Stimulated activated CD4-positive, alpha-beta T cell treated with anti-CD3 and anti-CD28 coated beads, Interleukin-4, amount 100 ng/mL, for 1 hour (primary cell): ENCODE measurements at places on chromosomes 1 and 21.

GRCh38 chr1:161726473-161727255 is 5.3 kb downstream of the FCRLB start:
- peak; percentile 64 for DNase-seq

DNA sequence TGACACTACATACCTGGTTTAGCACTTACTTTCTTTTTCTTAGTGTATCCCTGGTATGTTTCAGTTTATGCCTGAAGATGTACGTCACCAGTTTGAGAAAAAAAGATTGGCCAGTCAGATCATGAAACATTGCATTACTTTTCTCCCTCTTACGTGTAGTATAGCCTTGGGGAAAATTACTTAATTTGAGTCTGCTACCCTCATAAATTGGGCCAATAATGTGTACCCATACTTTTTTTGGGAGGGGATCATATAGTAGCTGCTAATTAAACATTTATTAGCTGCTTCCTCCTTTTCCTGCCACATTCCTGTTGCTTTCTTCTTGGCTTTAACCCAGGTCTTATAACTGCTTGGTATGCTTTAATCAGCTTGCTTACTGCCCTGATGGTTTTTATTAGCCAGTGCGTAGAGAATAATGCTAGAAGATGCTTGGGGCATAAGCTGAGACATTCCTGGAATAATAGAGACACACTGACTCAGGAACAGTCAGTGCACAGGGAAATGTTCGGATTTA is 32.1 kb downstream of the RABGAP1L start:
- DNase-seq = no peak

GRCh38 chr1:212364985-212365384 is 49.7 kb downstream of the PACC1 start:
- DNase-seq = no peak

DNA sequence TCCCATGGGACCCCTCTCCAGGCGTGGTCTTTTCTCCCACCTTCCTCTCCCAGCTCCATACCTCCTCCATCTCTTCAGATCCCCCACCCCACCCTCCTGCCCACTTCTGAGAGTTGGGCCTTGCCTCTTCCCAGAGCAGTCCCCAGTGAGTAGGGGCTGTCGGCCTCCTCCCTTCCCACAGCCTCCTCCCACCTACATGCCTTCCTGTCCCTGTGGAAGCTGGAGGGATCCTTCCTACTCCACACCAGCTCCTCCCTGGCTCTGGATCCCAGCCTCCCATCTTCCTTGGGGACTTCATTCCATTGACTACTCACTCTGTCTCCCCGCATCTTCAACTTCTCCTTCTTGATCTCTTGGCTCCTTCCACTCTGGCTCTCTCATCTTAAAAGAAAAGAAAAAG is 24.9 kb downstream of the KCNQ4 start:
- DNase-seq = no peak

DNA sequence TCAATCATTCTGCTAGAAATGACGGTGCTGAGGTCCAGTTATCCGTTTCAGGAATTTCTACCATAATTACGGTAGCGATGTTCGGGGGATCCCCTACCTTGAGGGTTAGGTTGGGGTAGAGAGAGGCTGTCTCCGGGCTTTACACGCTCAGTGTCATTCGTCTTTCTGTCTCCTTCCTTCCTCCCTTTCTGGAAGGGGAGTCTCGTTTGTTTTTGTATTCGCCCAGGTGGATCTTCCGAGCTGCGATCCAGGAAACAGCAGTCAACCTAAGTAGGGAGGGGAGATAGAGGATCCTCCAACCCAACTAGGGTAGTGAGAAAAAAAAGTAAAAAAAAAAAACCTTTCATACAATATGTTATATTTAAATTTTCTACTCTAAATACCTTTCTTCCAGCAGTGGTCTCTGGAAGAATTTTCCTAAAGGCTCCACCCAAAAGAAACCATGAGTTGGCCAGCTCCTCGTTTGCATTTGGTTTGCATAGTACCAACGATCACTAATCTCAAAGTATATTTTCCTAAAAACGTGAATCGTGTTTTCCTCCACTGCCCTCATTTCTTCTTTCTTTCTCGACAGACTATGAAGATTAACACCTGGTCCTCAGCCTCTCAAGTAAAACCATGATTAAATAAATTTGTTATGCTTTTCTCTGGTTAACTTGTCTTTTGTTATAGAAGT is 611 bp upstream of the PIK3C2B start:
- no peak for DNase-seq

DNA sequence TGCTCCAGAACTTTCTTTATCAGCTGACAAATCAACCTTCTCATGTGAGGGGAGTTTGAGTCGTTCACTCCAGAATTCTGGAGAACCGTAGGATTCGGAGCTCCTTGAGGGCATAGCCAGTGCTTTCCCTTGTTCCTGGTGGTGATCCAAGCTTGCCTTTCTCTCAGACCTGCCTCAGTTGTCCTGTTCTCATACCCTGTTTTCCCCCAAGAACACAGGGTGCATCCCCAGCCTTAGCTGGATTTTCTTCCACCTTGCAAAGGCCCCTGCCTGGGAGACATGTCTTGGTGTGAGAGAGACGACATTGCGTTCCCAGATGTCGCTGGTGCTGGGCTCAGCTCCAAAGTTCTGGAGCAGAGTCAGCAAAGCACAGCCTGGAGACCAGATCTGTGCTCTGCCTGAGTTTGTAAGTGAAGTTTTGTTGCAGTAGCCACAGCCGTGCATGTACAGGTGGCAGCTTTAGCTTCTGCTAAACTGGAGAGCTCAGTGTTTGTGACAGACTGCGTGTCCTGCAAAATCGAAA is 40.0 kb downstream of the ABCG1 start:
- no peak for DNase-seq

DNA sequence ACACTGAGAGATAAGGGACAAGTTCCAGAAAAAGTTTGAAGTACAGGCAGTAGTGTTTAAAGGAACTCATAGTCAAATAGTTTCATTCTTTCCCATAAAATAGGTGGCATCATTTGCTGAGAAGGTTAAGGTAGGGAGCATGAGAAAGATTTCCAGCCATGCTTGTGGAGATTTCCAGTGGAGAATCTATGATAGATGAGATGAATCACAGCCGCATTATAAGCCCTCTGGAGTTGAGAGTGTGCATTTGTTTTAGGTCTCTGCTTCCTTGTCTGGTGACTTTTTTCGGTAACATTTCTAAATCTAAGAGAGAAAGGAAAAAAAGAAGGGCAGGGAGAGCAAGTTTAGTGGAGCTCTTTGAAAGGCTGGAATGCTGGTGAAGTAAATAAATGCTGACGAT is 108.7 kb downstream of the DISP1 start:
- DNase-seq = no peak

GRCh38 chr1:11804666-11805421 is 920 bp downstream of the MTHFR start:
- DNase-seq = peak; percentile 37

GRCh38 chr1:164689672-164690511 is 130.9 kb downstream of the PBX1 start:
- DNase-seq = no peak

DNA sequence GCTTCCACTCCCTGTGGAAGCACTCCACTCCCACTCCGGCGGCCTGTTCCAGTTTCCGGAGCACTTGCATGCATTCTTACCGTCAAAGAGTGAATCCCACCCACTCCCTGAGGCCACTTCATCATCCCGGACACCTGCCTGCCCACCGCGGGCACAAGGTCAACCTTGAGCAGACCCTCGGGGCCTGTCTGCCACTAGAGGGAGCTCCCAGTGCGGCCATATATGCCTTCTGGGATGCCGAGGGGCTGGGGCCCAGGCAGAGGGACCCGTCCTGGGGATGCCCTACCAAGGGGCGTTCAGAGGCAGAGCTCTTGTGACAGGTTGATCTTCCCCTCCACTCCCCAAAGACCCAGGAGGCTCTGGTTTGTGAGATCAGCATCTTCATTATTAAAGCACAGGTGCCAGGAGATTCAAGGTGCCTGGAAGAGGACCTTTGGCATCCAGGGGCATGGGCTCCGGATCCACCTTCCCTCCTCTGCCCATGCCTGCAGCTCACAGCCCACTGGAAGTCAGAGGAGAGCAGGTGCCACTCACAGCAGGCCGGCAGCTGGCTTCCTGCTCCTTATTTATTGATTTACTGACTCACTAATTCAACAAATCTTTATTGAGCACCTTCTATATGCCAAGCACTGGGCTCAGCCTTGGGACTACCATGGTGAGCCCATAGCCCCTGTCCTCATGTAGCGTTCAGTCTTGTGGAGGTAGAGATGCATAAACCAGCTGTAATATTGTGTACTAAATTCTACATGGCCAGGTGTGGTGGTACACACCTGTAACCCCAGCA is 47.3 kb downstream of the UBIAD1 start:
- peak; percentile 42 for DNase-seq

- no peak for DNase-seq
Measured at GRCh38 chr1:1370771-1371300, 4.2 kb downstream of the AURKAIP1 start.

- no peak for DNase-seq
Measured at GRCh38 chr21:36768496-36768895, 69.6 kb downstream of the SIM2 start.

DNA sequence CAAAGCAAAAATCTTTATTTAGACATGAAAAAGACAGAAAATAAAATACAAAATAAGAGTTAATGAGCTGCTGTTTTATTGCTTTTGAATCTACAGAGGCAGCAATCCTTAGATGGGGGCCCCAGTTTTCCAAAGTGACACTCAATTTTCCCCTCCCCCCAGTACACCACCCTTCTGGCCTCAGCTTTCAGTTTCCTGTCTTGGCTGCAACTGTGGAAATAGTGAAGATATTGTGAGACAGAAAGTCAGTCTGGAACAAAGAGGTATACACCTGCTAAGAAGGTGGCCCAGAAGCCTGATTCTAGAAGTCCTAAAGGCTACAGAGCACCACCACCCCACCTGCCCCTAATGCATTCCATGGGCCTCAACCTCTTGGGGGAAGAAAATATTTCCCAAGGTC is 1.1 kb upstream of the MTMR11 start:
- no peak for DNase-seq

DNA sequence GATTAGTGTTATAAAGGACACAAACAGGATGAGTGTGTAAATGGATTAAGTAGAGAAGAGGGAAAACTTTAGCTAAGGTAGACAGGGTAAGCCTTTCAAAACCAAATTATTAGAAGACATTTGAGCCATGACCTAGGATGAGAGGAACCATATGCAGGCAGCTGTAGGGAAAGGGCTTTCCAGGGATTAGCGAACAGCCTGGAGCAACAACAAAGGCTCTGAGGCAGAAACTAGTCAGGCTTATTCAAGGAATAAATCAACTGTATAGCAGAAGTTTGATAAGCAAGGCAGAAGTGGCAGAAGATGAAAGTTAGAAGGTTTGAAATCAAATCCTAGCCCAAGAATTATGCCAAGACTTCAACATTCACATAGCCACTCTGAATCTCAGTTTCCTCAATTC is 21.3 kb downstream of the AIDA start:
- DNase-seq = no peak

- DNase-seq = no peak
Measured at GRCh38 chr1:167166690-167167075, 54.0 kb upstream of the POU2F1 start.

GRCh38 chr1:156414461-156415064 is 45.6 kb downstream of the RHBG start:
- no peak for DNase-seq

GRCh38 chr1:243642936-243643335 is 207.1 kb downstream of the AKT3 start:
- DNase-seq = no peak

- no peak for DNase-seq
Measured at GRCh38 chr21:46110499-46111192, 12.7 kb downstream of the COL6A2 start.

- DNase-seq = no peak
Measured at GRCh38 chr1:185696422-185697150, 37.6 kb upstream of the HMCN1 start.

DNA sequence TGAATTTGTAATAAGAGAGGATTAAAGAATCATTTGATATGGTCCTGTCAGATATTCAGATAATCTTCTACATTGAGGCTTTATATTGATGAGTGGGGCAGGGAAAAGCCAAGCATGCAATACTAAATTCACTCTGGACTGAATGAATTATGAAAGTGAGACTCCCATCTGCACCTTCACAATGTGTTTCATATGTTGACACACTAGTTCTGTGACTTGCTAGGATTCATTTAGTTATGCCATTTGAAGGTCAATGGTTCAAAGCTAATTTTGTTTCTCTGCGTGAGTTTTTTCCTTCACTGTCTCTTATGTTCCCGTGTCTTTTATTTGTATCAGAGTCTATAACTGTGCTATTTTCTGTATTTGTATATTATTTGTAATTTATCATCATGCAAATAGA is 1332.5 kb downstream of the KCNT2 start:
- DNase-seq = no peak

DNA sequence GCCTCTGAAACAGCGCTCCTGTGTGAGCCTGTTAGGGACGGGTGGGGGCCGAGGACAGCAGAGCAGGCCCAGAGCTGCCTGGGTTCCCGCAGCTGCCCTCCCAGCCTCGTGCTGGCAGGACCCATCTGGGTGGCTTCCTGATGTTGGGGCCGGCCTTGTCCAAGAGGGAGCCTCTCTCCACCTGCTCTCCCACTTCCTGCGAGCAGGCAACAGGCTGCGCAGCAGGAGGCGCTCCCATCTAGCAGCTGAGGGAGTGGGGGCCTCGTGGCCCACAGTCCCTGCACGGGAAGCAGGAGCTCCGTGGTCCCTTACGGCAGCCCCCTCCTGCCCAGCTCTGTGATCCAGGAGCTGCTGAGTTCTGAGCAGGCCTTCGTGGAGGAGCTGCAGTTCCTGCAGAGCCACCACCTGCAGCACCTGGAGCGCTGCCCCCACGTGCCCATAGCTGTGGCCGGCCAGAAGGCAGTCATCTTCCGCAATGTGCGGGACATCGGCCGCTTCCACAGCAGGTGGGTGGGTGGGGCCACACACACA is 68.0 kb downstream of the TRIM11 start:
- DNase-seq = no peak

- no peak for DNase-seq
Measured at GRCh38 chr1:203450479-203451149, 25.0 kb upstream of the PRELP start.

DNA sequence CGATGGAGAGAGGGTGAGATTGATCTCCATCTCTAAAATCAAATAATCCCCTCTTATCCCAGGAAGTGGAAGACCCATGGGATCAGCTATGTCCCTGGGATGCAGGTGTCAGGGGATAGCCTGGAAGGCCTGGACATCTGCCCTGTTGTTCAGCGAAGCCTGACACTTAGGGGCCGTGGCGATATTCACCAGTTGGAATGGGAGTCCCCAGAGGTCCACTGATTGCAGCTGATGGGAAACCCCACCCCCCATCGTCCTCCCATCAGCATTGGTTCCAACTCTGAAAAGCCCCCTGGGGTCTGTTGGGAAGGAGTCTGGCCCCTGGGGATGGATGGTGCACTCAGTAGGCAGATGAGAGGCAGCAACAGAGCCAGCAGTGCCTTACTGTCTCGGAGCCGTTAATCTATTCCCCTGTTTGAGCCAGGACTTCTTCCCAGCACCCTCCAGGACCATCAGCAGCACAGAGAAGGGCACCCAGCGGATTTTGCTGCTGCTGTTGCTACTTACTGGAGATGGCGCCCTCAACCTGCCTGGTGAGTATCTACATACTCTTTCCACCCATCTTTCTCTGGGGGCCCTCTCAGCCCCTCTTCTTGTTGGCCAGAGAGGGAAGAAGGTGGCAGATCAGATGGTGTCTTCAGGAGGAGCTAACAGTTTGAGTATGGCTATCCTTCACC is 13.4 kb downstream of the CATSPER4 start:
- no peak for DNase-seq

- no peak for DNase-seq
Measured at GRCh38 chr1:203447151-203447550, 28.5 kb upstream of the PRELP start.
